Activated T-helper 1 cell treated with Interleukin-2 at 50 U/mL for 16 hours (primary cell): ENCODE measurements at places on chromosomes 3 and 15.

DNA sequence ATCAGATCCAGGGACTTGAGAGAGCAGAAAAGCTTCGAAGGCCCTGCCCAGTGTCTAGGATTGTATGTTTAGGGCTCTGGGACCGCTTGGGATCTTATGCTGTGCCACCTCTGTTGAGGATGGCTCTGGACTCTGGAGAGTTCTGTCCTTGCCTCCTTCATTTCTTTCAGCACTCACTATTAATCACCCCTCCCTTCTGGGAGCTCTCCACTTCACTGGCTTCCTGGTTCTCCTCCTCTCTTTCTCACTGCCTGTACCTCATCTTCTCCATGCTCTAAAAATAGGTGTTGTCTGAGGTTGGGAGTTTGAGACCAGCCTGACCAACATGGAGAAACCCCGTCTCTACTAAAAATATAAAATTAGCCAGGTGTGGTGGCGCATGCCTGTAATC lies 17.3 kb downstream of the MAPKBP1 start:
- DNase-seq, result no peak

- DNase-seq, result no peak
Observed at GRCh38 chr3:64715211-64715982, 27.6 kb upstream of the ADAMTS9 start.

- no peak for DNase-seq
Observed at GRCh38 chr3:3783210-3783609, 16.0 kb upstream of the LRRN1 start.

GRCh38 chr3:112984485-112984884 lies 6.3 kb upstream of the GTPBP8 start:
- DNase-seq, result no peak

DNA sequence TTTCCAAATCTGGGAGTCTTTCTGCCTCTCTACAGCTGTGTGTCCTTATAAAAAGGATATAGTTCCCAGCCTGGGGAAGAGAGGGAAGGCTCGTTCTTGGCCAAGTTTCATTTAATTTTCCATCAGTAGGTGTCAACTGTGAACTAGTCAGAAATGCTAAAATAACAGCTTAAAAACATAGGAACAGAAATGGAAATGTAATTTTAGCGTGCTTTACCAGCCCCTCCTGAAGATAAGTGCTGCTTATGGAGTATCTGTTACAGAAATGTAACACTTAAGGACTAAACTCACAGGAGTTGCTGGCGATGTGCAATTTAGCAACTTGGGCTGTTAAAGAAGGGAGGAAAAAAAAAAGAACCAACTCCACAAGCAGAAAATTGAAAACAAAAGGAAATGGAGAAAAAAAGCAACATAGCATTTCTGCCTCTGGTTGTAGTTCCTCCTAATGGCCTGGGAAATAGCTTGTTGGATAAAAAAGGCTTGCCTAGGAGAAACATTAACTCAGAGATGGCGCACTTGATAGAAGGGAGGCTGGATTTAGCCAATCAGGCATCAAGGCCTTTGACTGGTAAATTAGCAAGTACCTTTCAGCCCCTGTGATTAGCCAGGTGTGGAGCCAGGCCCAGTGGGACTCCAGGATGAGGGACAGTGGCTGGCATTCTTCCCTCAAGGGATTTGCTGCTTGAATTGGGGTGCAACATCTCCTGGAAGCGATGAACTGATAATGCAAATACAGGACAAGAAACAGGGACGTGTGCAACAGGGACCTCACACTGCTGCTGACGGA lies 84.3 kb downstream of the RPLP1 start:
- DNase-seq, result no peak

- no peak for DNase-seq
Observed at GRCh38 chr15:51917493-51917892, 54.1 kb downstream of the LEO1 start.

- DNase-seq, result no peak
Observed at GRCh38 chr3:150653110-150653561, 50.0 kb downstream of the SELENOT start.

- DNase-seq, result no peak
Observed at GRCh38 chr3:24522146-24522579, 27.5 kb upstream of the THRB start.

DNA sequence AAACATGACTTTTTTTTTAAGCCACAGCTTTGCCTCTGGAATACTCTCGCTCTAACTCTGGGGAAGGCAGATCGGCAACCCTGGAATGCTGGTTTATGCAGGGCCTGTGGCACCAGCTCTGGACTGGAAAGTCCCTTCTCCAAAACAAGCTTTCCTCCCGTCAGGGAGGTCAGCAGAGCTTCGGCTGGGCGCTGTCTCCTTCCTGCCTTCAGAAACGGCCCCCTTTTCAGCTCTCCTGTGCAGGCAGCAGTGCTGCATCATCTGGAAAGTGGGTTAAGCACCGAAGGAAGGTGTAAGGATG lies 42.7 kb upstream of the SKOR1 start:
- no peak for DNase-seq

DNA sequence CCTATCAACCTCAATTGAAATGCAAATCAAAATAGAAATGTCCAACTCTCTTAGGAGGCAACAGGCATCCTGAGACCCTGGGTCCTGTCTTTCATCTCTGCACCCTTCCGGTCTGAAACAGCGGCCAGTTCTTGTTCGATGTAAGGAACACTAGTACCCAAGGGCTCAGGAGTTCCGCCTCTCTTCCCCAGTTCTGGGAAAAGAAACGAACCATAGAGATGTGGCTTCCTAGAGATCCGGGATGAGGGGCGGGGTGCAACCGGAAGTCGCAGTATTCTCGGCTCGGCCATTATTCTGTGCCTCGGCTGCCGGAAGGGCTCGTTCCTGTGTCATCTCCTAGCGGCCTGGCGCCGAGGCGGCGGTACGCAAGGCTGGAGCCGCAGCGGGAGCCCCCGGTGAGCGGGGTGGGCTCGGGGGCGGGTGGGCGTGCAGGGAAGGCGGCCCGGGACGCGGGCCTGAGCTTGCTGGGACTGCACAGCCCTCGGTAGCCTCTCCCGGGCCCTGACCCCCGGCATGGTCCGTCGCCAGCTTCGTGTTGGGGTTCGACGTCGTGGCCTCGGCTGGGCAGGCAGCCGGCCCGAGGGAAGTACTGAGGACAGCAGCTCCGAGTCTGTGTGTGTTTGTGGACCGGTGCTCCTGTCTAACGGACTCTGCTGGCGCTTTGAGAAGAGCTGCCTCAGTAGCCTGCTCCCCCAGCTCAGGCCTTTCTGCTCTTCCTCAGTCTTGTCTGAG lies at the start of gene ZNF197:
Gene ZNF197 (plus strand): TSS at position 288 of the 732 bp plus-strand sequence. CDS start 4,119 bp downstream, outside the sequence.
- peak; percentile 26 for DNase-seq

- no peak for DNase-seq
Observed at GRCh38 chr3:121488628-121489027, 57.2 kb downstream of the POLQ start.

- DNase-seq, result no peak
Observed at GRCh38 chr15:41507820-41508290, 5.8 kb downstream of the LTK start.

DNA sequence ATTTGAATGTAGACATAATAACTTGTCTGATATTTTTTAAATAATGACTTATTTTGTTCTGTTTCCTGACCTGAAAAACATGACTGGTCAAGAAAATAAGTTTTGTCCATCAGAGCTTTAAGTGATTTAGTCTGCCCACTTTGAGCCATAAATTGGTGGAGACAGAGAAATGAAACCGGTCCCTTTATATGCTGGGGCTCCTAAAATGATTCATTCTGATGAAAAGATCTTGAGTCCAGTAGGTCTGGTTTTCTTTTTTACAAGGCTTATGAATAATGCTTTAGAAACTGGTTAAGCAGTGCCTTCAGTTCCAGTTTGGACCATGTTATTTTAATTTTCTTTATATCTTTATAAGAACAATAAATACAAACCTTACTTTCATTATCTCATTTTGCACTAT lies 293.2 kb downstream of the DIPK2A start:
- no peak for DNase-seq

GRCh38 chr3:66403323-66403990 lies 97.4 kb downstream of the LRIG1 start:
- DNase-seq, result no peak

DNA sequence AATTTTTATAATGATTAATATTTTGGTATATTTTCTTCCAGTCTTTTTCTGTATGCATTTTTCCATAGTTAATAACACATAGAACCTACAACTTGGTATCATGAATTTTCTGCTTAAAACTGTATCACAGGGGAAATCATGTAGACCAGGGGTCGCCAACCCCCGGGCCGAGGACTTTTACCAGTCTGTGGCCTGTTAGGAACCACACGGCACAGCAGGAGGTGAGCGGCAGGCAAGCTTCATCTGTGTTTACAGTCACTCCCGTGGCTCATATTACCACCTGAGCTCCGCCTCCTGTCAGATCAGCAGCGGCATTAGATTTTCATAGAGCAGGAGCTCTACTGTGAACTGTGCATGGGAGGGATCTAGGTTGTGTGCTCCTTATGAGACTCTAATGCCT lies 54.7 kb downstream of the RPL22L1 start:
- no peak for DNase-seq

DNA sequence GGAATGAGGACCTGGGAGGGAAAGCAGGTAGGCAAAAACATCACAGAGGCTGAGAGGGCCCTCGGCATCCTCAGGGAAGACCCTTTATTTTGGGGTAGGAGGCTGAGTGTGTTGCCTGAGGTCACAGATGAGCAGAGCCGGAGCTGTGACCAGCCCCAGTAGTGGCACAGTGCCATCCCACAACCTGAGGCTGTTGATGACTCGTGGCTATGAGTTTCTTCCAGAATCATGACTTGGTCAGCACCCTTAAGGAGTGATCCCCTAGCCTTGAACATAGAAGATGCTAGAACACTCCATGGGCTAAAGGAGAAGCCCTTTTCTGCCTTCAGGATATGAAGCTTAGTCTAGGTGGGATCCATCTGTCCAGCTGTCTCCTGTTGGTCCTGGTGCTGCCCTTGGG lies 19.5 kb upstream of the CXCR6 start:
- no peak for DNase-seq

GRCh38 chr3:102006812-102007485 lies 157.6 kb downstream of the NFKBIZ start:
- DNase-seq, result no peak

GRCh38 chr3:153640689-153641665 lies 479.0 kb downstream of the RAP2B start:
- DNase-seq, result no peak

GRCh38 chr15:84789762-84790161 lies 27.4 kb upstream of the ALPK3 start:
- no peak for DNase-seq
